ENCODE measurements at places on chromosomes 7 and 10.
A peak's percentile ranks its signal among the peaks of the same experiment; 100 is the strongest.

- DNase-seq = no peak
These were observed 1233.4 kb downstream of the XPNPEP1 start for GRCh38 chr10:108689891-108690290.

GRCh38 chr7:119802147-119802546 is 470.8 kb upstream of the KCND2 start:
- DNase-seq = no peak

- no peak for DNase-seq
These were observed 88.7 kb downstream of the MAD1L1 start for GRCh38 chr7:2143981-2144595.

DNA sequence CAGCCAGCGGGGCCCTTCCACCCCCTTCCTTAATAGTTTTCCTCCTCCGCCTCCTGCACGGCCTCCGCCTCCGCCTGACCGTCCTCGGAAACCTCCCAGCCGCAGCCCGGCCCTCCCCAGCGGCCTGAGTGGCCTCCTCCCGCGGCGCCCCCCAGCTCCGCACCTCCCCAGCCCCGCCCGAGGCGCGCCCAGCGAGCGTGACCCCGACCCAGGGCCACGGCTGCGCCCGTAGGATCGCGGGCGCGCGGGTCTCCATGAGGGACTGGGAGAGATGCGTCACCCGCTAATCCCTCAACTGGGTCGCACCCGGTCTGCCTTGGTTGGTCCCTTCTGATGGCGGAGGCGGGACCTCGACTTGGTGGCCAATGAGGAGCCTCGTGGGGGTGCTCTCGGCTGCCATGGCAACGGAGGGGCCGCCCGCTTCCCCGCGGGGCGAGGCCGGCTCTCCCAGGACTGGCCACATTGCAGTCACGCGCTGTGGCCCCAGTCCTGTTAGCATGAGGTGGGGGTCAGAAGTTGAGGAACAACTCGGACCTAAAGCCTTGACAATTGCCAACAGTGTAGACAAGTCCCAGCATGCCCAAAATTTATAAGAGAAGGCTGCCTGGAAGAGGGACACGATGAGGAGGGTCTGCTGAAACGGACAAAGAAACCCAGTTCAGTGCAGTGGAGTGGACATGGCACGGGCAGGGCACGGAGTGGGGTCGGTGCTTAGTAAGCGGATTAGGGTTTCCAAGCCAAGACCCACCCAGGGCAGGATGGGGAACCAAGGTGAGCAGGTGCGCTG is 24.3 kb downstream of the DDIT4 start:
- DNase-seq = peak; percentile 97

- no peak for DNase-seq
These were observed 180.0 kb upstream of the ADCY1 start for GRCh38 chr7:45394117-45394708.

GRCh38 chr7:154450451-154450850 is 398.3 kb downstream of the DPP6 start:
- DNase-seq = no peak

GRCh38 chr7:8125680-8126444 is 136.1 kb downstream of the ICA1 start:
- peak; percentile 39 for DNase-seq

DNA sequence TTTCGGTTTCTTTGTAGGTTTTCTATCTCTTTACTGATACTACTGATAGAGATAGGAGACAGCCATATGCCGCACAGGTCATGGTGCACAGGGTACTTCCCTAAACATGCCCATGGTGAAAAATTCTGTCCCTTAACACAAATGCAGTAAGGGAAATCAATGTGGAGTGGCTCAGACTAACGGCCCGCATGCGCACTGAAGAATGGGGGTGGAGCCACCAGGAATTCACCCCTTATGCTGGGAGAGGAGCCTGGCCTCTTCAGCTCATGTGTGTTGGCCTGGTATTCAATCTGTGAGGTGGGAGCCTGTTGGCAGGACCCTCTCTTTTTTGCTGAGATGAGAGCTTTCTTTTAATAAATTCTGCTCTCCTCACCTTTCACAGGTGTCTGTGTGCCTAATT is 8.4 kb upstream of the URGCP start:
- no peak for DNase-seq

- no peak for DNase-seq
These were observed 108.7 kb upstream of the GLI3 start for GRCh38 chr7:42345478-42346299.

GRCh38 chr7:112006071-112006470 is 200.1 kb downstream of the DOCK4 start:
- DNase-seq = no peak

DNA sequence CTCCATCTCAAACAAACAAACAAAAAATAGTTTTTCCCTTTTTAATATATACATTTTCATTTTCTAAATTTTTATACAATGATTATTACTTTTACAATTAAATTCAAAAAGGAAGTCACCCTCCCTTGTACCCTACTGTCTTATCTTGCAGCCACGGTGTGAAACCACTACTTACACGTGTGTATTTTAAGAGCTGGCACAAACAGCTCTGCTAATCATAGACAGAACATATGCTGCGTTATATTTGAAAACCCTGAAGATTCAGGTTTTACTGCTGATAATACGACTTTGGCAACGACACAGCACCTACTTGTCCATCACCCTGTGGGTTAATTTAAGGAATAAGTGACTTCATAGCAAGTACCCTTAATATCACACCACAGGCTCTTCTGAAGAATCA is 991 bp downstream of the ANKRD61 start:
- no peak for DNase-seq

DNA sequence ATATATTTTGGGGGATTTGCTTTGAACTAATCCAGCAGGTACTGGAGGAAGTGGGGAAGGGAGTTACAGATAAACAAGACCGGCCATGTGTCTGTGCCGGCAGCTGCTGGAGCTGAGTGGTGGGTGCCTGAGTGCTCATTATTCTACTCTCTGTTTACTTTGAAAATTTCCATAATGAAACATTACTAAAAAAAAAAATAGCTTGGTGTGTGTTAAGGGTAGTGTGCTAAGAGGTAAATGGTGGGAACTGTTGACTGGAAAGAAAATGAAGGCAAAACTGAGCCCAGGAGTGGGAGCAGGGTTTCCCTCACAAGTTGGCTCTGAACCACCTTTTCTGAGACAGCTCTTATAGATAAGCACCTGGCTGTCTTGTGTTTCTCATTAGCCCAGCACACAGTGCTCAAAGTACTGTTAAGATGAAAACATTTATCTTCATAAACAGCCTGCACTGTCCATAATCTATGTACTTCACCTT is 50.6 kb downstream of the PARD3 start:
- DNase-seq = no peak

DNA sequence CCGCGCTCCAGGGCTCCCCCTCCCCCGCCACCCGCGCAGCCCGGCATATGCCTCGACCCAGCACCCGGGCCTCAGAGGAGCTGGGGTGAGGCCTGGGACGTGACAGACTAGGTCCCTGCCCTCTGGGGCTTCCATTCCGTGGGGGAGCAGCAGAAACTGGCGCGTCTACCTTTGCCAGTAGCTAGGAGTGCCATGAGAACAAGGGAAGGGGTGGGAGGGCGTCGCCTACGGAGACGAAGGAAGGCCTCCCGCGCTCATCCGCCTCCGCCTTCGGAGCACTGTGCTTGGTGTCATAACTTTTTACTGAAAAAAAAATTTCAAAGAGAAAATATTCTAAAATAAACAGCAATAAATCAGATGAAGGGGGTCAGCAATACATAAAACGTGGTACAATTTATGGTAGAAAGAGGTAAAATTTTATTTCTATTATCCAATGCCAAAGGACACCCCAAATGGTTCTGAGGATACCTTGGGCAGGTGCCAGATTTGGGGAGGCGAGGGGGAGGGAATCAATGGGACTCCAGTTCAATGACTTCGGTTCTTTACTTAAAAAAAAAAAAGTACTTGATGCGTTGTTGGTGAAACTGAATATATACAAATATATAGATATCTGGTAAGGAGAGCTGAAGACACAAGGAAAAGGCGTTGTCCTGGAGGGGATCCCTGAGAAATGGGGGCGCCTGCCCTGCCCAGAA is 35.1 kb upstream of the GRID1 start:
- peak; percentile 25 for DNase-seq

DNA sequence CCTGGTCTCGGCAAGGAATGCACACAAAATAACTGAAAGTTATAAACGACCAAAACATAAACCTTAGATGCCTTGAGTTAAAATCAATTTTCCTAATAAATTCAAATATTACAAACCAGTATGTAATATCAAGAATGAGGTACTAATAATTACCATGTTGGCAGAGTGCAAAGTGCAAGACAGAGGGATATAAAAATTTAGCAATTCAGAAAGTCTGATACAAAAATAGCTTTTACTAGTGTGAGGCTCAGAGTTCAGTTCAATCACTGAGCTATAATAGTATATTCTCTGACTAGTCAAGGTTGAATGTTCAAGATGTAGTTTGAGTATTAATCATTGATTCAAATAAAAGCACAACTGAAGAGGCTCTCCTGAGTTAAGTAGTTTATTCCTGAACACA is 4.8 kb upstream of the AUTS2 start:
- DNase-seq = no peak

DNA sequence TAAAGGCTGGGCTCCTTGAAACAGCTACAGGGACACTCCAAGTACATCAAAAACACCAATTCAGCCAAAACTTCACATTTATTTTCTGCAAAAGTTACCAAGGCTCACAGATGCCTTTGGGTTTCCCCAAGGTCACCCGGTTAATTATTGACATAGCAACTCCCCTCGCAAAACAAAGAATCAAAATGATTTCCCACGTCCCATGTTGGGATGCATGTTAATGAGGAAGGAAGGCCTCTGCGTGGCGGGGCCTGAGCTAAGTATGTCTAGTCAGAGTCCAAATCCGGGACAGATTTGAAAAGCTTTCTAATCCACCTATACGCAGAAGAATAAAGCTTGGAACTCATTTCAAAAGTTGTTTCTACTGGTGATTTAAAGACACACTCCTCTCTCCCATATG is 535 bp upstream of the TMEM72 start:
- no peak for DNase-seq

DNA sequence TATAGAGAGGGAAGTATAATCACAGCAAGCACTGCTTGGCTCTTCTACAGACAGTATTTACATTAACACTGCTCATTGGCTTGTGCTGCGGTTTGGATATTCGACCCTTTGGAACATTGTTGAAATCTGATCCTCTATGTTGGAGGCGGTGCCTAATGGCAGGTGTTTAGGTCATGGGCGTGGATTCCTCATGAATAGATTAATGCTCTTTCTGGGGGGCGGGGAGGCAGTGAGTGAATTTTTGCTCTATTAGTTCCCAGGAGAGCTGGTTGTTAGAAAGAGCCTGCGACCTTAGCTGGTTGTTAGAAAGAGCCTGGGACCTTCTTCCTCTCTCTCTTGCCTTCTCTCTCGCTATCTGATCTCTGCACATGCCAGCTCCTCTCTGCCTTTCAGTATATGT is 77.3 kb upstream of the SVIL start:
- peak; percentile 15 for DNase-seq

DNA sequence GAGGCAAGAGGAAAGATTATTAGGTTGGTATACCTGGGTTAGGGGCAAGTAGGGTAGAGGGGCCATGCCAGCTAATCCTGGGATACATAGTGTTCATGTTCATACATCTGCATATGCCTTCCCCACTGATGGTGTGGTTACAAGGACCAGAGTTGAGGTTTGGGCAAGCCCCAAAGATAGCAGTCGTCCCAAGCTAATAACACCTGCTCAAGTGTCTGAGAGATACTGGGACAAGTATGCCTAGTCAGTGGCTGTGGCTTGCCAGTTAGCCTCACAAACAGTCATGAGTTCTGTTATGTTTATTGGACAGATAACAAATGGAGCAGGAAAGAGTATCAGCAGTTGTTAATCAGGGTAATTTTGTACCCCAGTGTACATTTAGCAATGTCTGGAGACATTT is 139.6 kb downstream of the ADAM22 start:
- no peak for DNase-seq

GRCh38 chr7:123583821-123584220 is 17.8 kb upstream of the ASB15 start:
- DNase-seq = no peak

DNA sequence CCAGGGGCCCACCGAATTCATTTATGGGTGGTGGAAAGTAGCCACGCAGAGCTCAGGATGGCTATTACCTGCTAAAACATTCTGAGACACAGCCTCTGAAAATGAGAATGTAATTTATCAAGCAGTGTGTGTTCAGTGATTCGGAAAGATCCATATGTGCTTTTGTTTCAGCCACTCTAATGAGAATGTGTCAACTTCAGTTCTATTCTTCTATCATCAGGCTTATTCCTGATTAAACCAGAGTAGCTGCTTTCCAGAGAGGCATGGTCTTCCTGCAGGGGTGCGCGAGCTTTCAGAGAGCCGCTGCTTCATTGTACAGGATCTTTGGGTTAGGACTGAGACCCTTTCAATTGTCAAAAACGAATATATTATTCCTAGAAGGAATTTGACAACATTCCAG is 167.6 kb downstream of the OTUD1 start:
- no peak for DNase-seq

GRCh38 chr7:27575613-27576012 is 87.1 kb downstream of the HIBADH start:
- no peak for DNase-seq

DNA sequence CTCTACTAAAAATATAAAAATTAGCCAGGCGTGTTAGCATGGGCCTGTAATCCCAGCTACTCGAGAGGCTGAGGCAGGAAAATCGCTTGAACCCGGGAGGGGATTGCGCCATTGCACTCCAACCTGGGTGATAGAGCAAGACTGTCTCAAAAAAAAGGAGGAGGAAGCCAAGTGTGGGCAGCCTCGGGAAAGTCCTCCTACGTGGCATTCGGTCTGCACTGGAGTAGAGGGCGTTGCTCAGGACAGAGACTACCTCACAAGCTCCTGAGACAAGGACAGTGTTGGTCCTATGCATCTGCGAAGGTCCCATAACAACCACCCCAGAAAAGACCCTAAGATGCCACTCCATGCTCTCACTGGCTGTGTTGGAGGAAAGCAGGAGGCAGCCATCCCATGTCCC is 10.0 kb upstream of the SERPINE1 start:
- DNase-seq = no peak

DNA sequence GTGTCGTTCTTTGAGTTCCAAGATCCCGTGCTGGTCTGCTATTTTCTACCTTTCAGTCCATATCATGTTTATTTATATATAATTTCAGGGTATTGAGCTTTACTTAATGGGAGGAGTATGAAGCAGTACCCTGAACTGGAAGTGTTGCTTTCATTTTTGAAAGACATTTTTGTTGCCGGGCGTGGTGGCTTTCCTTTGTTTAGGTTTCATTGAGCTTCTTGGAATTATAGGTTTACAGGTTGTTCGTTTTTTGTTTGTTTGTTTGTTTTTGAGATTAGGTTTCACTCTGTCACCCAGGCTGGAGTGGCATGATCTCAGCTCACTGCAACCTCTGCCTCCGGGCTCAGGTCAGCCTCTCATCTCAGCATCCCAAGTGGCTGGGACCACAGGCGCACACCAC is 7.4 kb downstream of the ZNF487 start:
- DNase-seq = no peak

GRCh38 chr7:16034866-16035265 is 348.4 kb upstream of the MEOX2 start:
- no peak for DNase-seq

GRCh38 chr7:83649701-83650100 is 762 bp upstream of the SEMA3E start:
- DNase-seq = no peak

DNA sequence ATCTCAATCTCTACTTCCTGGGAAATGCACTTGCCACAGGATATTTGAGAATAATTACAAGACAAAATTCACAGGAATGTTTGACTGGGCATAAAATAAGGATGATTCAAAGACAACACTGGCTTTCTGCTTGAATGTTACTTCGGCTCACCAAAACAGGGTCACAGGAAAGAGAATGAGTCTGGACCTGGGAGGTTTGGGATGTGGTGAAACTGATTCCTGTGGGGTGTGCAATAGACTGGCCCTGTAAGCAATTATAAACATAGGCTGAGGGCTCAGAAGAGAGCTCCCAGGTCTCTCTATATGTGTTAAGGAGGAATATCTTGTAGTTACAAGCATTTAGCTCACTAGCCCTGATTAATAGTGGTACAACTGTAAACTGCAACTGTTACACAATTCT is 613.9 kb upstream of the CELF2 start:
- no peak for DNase-seq

Measured in NB4 (cell line).